Naive thymus-derived CD4-positive, alpha-beta T cell (primary cell): ENCODE measurements at places on chromosomes 16 and 17. TPM values are rescaled to one million over a fixed set of nuclear protein-coding genes. Genes with fewer than 3 reads are reported as not detected.

DNA sequence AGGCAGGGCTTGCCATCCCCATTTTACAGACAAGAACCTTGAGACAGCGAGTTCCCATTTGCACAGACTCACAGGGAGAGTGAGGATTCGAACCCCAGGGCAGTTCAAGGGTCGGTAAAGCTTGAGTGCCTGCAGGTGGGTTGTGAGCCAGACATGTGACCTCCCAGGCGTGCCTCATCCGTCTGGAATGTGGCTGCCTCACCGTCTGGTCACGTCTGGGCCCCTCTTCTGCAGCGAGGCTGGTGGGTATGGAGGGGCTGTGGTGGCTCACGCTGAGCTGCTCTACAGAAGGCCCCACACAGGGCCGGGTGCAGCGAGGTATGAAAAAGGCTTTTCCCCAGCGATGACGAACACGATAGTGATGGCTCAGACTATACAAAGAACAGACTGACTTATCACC lies 35.8 kb upstream of the LHX1 start:
- no peak for DNase-seq

- no peak for DNase-seq
Observed at GRCh38 chr17:50642722-50643656, 8.3 kb downstream of the ABCC3 start.

DNA sequence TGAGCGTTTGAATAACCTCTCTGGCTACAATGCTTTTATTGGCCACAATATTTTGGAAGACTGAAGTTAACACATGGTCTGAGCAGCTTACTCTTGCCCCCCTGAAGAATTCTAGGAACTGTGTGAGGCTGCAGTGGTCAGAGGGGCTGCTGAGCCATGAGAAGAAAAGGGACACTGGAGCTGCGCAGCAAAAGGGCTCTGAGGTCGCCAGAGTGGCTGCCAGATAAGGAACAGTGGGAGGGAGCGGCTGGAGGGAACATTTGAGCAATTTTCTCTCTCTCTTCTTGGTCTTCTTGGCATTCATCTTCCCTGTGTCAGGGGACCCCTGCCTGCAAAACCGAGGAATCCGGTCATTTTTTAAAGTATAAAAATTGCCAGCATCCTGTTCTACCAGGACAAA lies 66.1 kb downstream of the CPPED1 start:
- no peak for DNase-seq

DNA sequence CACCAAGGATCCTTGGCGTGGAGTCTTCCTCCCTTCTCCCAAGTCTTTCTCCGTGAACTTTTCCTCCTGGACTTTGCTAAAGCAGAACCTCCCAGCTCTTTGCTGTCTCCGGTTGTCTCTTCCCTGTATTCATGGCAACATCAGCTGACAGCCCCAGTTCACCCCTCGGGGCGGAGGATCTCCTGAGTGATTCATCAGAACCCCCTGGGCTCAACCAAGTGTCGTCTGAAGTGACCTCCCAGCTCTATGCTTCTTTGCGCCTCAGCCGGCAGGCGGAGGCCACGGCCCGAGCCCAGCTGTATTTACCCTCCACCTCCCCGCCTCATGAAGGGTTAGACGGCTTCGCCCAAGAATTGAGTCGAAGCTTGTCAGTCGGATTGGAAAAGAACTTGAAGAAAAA lies 943 bp downstream of the CNTROB start:
- DNase-seq: no peak

DNA sequence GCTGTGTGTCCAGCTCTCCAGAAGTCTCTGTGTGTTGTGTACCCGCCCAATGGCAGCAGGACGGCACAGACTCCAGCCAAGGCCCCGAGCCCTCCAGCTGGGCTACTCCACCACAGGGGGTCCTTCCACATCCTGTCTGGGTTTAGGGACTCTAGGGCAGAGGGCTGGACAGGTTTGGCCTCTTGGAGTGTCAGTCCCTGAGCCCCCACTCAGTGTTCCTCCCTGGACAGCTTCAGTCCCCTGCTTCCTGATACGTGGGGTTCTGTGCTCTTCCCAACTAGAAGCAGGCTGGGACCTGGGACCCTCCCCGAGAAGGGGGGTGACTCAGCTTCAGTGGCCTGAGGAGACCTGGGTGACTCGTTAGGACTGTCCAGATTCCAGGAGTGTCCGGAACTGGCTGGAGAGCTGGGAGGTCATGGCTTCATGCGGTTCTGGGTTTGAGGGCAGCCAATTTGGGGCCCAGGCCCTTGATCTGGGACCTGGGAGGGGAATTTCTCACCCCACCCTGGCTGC lies 4.2 kb downstream of the CDK3 start:
- no peak for DNase-seq

GRCh38 chr17:50128441-50129352 lies 1.3 kb downstream of the SAMD14 start:
- DNase-seq: no peak

DNA sequence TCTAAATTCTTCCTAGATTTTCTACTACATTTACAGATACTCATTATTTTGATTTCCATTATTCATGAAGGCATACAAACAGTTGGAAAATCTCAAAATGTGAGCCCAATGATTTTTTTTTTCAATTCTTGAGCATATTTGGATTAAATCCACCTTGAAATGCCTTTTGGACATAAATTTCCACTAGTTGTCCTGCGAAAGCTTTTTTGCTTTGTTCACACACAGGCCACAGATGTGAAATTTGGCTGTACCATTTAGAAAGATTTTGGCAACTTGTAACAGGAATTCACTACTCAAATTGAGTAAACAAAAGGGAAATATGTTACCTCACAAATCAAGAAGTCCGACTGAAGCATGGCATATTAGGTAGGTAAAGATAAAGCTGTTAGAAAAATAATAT lies 1631.0 kb downstream of the CDH8 start:
- no peak for DNase-seq

- no peak for DNase-seq
Observed at GRCh38 chr17:34354637-34355036, 1.6 kb upstream of the CCL13 start.

The FBXW10 gene
- not detected for polyA plus RNA-seq
